ENCODE measurements at places on chromosomes 7 and 10.

DNA sequence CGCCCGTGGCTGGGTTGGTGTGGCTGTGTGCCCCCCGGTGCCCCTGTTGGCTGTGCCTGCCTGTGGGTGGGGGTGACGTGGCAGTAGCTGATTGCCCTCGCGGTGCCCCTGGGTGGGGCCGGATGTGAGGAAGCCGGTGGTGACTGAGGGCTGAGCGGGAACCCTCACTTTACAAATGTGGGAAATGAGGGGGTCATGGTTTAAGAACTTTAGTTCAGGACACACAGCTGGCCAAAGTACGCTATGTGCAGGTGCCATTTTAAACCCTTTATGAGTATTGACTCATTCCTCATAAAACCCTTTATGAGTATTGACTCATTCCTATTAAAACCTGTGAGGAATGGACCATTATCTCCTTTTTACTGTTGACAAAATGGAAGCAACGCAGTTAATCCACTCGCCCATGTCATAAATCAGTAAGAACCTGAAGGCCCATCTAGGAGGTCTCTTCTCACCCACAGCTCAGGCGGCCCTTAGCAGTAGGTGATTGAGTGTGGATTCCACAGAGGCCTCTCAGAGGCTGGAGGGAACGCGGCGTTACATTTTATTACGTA, 290.1 kb upstream of the COBL start:
- DNase-seq = no peak

DNA sequence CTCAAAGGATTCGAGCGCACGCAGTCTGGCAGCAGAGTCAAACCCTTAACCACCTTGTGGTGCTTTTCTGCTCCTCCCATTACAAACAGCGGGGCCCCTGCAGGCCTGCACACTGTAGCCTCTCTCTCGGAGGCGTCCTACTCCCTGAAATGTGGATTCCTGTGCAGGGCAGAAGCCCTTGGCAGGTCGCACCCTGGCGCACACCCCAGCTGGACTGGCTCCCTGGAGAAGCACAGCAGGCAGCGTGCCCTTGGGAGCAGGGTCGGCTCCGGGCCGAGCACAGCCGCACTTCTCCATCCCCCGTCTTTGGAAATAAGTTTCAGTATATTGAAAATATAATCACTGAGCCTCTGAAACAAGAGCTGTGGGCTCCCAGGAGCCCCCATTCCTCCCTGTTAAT, 144.1 kb downstream of the C10orf105 start:
- DNase-seq = no peak

DNA sequence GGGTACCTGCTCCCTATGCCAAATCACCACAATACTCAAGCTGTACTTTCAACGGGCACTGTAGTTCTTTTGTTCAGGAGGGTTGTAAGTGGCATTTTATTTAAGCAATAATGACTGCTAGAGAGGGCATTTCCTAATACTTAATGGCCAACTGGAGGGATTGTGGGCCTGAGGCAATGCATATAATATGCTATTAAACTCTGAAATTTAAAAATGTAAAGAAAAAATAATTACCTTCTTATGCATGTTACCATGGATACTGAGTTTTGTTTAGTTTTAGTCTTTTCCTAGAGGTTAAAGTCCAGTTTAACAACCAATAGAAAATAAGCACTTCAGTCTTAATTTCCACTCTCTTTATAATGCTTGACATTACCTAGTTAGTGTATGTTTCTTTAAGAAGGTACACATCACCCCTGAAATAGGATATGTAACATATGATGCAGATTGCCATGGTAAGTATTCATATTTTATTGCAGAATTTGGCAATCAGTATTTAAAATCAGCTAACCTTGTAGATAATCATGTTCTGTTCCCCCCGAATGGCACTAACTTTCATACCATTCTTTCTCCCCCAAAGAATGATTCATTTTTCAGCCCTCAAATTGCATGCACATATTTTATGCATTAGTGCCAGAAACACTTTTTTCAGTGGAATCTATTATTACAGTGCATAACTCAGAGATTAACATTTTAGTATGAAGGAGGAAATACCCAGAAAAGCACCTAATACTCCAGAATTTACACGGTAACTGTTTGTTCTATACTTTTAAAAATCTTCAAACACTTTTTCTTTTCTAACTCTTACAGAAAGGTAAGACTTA, 90.3 kb upstream of the ZNF438 start:
- no peak for DNase-seq

DNA sequence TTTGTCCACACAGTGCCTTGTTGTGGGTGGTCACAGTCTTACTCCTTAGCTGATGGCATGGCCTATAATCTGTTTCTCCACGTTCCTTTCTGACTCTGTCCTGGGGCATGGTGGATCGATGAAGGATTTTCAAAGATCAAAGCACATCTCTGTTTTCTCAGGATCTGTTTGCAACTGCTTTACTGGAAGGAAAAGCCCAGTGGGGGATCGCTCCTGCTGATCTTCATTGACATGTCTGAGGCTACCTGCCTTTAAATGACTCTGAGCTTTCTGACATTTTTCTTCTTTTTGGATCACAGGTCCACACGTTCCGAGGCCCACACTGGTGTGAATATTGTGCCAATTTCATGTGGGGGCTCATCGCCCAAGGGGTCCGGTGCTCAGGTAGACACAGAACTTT, 68.0 kb upstream of the PRR15 start:
- no peak for DNase-seq

GRCh38 chr7:67843001-67843565, 846.5 kb downstream of the TYW1 start:
- no peak for DNase-seq

DNA sequence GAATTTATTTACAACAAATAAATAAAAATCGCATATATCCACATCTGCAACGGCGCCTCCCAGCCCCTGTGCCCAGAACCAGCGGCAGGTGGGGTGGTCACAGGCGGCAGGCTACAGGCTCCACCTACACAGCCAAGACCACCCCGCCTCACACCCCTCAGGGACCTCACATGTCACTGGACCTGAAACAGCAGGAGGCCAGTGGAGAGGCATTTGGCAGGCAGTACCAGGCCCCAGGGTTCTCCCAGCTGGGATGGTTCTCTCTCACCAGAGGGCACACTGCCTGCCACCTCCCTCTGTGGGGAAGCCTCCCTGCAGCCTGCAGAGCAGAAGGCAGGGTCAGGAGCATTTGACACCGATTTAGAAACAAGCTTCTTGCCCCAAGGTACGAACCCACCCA, 81.5 kb downstream of the MAD1L1 start:
- DNase-seq = no peak

GRCh38 chr10:72490951-72491350, 134.9 kb downstream of the MICU1 start:
- no peak for DNase-seq

DNA sequence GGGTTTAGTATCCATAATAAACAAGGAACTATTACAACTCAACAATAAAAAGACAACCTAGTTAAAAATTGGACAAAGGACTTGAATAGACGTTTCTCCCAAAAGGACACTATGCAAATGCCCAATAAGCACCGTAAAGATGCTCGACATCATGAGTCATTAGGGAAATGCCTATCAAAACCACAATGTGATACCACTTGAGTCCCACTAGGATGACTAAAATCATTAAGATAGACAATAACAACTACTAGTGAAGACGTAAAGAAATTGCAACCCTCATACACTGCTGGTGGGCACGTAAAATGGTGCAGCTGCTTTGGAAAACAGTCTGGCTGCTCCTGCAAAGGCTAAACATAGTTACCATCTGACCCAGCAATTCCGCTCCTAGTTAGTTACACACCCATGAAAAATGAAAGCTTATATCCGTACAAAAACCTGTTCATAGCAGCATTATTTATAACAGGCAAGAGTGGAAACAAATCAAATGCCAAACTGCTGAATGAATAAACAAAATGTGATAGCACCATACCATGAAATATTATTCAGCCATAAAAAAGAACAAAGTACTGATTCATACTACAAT, 17.3 kb downstream of the CCDC3 start:
- DNase-seq = no peak

- no peak for DNase-seq
Measured at GRCh38 chr7:25613912-25614311, 385.6 kb upstream of the NPVF start.

DNA sequence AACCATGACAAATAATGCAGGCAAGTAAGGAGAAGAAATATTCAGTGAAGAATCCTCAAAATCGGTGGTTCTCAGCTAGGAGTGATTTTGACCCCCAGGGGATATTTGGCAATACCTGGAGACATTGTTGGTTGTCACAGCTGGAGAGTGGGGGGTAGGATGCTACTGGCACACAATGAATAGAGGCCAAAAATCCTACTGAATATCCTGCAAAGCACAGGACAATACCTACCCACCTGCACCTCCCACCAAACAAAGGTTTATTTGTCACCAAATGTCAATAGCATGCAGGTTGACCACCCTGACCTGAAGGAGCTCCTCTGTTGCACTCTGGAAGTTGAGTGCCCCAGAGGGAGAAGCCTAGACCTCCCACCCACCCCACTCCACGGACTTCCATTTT, 1028.6 kb downstream of the CNTNAP2 start:
- no peak for DNase-seq

DNA sequence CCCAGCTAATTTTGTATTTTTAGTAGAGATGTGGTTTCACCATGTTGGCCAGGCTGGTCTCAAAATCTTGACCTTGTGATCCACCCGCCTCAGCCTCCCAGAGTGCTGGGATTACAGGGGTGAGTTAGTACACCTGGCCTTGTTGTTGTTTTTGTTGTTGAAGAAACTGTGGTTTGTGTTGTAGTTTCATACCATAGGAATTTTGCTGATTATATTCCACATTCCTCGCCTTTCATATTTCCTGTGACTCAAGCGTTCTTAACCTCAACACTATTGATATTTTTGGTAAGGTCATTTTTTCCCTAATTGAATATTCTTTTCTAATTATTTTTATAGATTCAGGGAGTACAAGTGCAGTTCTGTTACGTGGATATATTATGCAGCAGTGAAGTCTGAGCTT, 16.7 kb downstream of the LIPF start:
- DNase-seq = no peak

DNA sequence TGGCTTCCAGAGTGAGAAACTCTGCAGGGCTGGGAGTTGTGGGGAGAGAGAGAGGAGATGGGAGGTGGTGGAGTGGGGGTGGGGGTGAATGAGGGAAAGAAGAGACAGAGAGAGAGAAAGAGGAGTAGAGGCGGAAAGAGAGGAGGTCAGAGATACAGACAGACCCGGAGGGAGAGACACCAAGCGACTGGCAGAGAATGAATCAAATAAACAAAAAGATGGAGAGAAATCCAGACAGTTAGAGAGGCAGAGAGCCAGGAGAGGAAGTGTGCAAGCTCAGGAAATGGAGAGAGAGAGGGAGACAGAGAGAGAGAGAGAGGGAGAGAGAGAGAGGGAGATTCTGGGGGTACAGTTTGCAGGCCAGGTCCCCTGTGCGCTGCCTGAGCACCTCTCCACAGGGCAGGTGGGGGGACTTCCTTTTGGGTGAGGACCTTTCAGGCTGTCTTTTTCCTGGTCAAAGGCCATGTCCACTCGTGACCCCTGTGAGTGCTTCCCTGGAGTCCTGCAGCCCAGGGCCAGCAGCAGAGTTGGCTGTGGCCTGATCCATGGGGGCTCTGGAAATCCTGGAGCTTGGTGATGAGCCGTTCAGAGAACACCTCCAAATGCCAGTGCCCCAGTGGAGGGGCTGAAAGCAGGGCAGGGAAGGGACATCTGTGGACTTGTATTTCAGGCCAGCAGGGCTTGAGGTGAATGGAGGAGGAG, 25.0 kb upstream of the PCBD1 start:
- no peak for DNase-seq

DNA sequence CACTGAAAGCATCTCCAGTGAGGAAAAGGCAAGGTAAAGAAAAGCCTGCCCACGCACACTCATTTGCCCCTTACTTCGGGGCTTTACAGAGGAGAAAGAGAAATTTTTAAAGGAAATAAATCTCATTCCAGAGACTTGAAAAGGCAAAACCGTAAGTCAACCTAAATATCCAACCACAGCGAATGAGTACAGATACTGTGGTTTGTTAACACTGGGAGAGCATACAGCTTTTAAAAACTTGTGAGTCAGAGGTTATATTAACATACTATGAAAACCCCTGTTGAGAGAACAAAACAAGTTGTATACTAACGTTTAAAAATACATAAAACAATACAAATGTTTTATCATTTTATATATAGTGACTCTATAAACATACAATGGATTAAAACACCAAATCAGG, 28.6 kb upstream of the ST7 start:
- no peak for DNase-seq

GRCh38 chr10:78550090-78550489, 516.4 kb downstream of the RPS24 start:
- DNase-seq = no peak

GRCh38 chr7:118794419-118794818, 569.9 kb downstream of the ANKRD7 start:
- no peak for DNase-seq
